ENCODE measurements at places on chromosomes 3 and 15.

- no peak for DNase-seq
These were observed 111.8 kb upstream of the PROK2 start for GRCh38 chr3:71896751-71897150.

GRCh38 chr3:132641837-132642538 lies 17.6 kb downstream of the ACAD11 start:
- DNase-seq = peak; percentile 45

DNA sequence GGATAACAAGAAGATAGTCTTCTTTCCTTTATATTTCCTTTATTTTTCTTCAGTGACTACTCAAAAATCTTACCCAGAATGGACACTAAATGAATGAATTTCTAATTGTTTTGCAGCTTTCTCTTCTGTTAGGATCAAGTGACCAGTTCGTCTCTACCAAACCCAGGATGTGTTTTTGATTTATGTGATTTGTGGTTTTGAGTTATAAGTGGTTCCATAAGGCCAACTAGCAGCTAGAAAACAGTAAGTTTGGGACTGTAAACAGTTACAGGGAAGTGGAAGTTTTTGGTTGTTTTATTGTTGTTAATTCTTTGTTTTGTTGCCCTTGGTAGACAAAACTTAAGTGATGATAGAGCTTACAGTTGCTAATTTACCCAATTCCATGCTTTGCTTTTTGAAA lies 456.5 kb downstream of the IL5RA start:
- no peak for DNase-seq

- no peak for DNase-seq
These were observed 15.2 kb downstream of the GABRA5 start for GRCh38 chr15:26882112-26882511.

GRCh38 chr3:46194868-46195553 lies 13.1 kb downstream of the CCR1 start:
- DNase-seq = no peak

DNA sequence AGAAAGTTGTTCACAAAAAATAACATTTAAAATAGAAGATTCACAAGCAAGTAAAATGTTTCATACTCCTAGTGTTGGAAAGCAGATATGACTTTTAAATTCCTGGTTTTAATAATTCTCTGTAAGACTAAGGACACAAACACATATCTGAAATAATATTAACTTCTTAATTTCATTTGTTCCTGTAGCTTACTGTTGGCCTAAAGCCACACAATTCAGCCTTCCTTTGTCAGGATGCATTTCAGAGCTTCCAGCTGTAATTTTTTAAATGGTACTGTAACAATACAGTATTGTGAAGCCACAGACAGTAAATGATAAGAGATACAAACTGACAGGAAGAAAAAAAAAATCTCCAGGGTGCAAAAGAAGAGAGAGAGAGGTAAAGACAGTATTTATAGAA lies 84.2 kb downstream of the TMCC1 start:
- no peak for DNase-seq

GRCh38 chr3:71132995-71133730 lies 450.4 kb downstream of the FOXP1 start:
- DNase-seq = no peak

- DNase-seq = peak; percentile 57
These were observed 2.3 kb downstream of the ANXA2 start for GRCh38 chr15:60395276-60396011.

DNA sequence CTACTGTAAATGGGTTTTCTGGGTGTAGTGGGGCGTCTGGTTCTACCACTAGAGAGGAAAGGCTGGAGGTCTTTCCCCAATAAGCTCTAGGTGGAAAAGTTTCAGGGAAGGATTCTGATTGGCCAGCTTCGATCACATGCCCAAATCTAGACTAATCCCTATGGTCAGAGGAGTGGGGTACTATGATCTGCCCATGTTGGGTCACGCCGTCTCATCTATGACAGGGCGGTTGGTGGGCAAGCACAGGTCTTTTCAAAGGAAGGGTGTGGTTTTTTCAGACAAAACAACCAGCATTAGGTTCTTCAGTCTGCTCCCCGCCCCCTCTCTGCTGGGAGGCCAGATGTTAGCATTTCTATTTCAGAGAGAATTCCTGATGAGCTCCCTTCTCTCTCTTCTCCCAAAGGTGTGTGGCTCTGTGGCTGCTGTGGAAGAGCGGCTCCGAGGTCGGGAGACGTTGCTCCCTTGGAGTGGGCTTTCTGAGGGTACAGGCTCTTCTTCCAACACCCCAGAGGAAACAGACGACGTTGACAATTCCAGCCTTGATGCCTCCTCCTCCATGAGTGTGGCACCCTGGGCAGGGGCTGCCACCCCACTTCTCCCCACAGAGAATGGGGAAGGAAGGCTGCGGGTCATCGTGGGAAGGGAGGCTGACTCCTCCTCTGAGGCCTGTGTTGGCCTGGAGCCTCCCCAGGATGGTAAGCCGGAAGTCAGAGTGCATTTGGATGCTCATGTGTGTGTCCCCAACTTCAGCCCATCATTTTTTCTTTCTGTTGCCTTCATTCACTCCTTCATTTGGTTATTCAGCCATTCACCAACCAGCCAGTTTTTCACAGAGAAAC lies 9.7 kb upstream of the TATDN2 start:
- peak; percentile 48 for DNase-seq

GRCh38 chr3:151871639-151872468 lies 1.6 kb upstream of the SUCNR1 start:
- peak; percentile 88 for DNase-seq

DNA sequence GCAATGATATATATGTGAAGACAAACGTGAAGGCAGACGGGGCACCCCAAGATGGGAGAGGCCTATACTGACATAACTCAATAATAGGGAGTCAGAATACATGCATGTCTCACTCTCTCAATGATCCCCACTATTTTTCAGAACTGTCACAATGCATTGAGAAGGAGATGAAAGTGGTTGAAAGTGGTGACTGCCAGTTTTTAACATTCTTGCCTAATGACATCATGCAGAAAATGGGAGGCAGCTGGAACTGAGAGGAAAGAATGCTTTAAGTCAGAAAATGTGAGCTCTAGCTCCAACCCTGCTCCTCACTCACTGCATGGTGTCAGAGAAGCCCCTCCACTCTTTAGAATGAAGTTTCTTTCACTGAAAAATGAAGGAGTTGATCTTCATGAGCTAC lies 55.3 kb upstream of the P2RY1 start:
- DNase-seq = no peak

GRCh38 chr3:8445861-8446260 lies 55.8 kb upstream of the LMCD1 start:
- peak; percentile 9 for DNase-seq

- DNase-seq = no peak
These were observed 320.4 kb upstream of the PROK2 start for GRCh38 chr3:72105306-72105705.

- DNase-seq = no peak
These were observed 122.0 kb downstream of the ARPP21 start for GRCh38 chr3:35761311-35761710.

- DNase-seq = no peak
These were observed 11.9 kb downstream of the DNAJA4 start for GRCh38 chr15:78276064-78276943.

DNA sequence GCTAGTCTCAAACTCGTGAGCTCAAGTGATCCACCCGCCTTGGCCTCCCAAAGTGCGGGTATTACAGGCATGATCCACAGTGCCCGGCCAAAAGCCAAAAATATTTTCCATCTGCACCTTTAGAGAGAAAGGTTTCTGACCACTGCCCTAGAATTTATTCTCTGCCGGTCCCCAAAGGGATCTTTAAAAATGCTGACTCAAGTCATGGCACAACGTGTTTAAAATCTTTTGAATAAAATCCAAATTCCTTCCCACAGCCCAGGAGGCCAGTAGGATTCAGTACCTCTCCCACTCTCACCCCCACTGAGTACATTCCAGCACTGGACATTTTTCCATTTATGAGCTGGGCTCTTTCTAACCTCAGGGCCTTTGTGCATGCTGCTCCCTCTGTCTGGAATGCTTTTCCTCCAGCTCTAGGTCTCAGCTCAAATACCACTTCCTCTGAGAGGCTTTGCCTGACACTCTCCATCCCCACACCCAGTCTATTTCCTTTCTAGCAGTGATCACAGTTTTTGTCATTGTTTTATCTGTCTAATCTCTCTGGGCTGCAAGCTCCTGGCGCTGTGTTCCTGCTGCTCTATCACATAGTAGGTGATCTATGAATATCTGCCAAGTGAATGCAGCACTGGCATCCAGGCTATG lies 502.9 kb downstream of the SHQ1 start:
- DNase-seq = no peak

DNA sequence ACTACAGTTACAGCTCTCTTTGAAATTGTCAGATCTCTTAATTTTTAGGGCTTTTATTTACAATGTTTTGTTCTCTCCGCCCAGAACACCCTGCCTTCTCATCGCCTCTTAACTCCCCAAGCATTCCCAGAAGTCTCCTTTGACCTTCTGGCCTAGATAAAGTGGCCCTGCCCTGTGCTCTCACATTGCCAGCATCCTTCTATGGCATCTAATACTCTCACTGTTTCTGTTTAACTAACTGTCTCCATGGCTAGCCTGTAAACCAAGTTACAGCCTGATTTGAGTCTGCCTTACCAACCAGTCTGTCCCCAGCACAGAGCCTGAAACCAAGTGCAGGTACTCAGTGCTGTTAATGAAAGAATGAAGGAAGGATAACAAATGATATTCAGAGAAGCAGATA lies 19.9 kb downstream of the COL8A1 start:
- no peak for DNase-seq

DNA sequence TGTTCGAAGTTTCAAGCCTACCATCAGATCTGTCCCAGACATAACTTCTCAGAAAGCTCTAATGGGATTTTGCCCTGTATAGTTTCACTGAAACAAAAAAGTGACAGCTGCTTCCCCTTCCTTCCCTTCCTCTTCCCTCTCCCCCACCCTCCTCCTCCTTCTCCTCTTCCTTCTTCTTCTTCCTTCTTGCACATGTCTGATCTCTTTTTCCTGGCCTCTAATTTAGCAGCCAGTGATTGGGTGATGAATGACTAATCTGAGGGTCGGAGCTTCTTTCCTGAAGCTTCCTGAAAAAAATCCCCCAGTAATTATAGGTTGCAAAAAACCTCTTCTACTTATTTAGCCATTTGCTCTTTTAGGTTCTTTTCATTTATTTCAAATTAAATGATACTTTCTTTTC lies 168.7 kb downstream of the POTEB3 start:
- no peak for DNase-seq

DNA sequence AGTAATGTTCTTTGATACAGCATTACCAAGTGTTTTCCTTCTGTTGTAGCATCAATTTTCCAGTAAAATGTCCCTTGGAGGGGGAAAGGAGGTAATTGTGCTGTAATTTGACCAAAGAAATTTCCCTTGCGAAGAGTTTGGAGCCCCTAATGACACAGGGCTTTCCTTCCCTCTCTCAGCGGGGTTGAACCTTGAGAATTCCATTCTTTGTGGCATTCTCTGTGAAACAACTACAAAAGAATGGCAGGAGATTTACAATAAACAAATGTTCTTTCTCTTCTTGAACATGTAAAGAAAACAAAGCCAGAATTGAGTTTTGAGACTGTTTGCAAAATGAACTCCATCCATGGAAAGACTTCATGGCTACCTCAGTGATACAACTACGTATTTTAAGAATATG lies 53.4 kb downstream of the SIDT1 start:
- no peak for DNase-seq

GRCh38 chr3:112814266-112814665 lies 32.4 kb downstream of the CD200R1L start:
- DNase-seq = peak; percentile 32

GRCh38 chr3:55654123-55654760 lies 167.1 kb upstream of the WNT5A start:
- peak; percentile 60 for DNase-seq

DNA sequence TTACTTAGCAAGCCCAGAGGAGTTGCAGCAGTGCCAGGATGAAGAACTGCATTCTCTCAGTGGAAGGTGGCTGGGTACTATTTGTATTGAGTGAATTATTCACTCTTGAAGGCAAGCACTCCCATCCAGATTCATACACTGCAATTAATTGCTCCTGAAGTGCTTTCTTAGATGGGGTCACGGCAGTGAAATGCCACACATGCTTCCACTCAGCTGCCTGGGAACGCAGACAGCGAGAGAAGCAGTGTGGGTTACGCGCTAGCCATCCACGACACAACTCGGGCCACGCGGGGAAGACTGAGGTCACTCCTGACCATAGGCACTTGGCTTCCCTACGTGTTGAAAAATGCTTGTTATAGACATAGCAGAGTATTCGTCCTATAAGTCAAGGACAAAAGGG lies 30.8 kb upstream of the LMCD1 start:
- no peak for DNase-seq

DNA sequence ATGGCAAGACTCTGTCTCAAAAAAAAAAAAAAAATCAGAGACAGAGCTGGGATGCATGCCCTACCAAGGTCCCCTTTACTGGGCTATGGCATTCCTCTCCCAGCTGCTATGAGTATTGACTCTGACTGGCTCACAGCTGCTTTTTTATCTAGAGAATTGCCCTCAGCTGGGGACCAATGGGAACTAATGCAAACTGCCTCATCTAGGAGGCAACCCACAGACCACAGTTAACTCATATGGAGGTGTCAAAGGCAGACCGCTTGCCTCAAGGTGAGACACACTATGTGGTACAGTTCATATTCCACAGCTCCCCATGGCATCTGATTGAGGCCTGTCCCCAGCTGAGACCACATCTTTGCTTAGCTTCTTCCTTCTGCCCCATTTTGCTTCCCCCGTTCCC lies 183.5 kb upstream of the EOMES start:
- no peak for DNase-seq

- DNase-seq = no peak
These were observed 4.7 kb upstream of the OCA2 start for GRCh38 chr15:28103831-28104230.

DNA sequence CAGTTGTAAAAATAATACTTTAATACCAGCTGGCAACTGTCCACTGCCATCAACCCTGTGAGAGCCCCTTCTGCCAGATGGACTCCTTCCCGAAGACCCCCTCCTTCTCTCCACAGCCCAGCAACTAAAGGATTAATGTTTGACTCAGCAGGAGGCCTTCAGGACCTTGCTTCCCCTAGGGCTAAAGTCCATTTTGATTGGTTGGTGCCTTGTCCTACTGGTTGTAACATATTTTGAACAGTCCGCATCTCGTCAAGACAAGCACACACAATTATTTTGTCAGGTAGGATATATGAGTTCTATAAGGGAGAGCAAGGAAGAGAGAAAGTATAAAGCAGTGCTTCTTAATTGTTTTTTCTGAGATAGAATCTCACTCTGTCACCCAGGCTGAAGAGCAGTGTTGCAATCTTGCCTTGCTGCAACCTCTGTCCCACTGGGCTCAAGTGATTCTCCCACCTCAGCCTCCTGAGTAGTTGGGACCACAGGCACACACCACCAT lies 18.6 kb downstream of the ACOX2 start:
- no peak for DNase-seq

GRCh38 chr3:65975032-65975431 lies 63.7 kb downstream of the MAGI1 start:
- no peak for DNase-seq

- DNase-seq = no peak
These were observed 199.2 kb downstream of the CACNA2D3 start for GRCh38 chr3:54321520-54321919.

- DNase-seq = no peak
These were observed 37.7 kb downstream of the PRKCI start for GRCh38 chr3:170259907-170260306.

- no peak for DNase-seq
These were observed 24.9 kb downstream of the TTC14 start for GRCh38 chr3:180626844-180627243.

- no peak for DNase-seq
These were observed 586 bp downstream of the LRRK1 start for GRCh38 chr15:100919481-100920405.
